ENCODE measurements at places on chromosomes 6 and 20. TPM values are rescaled to one million over a fixed set of nuclear protein-coding genes. Genes with fewer than 3 reads are reported as not detected.

- peak; percentile 20 for DNase-seq
- no peaks in the 10 kb centered on the region for H3K4me1 ChIP-seq
Observed at GRCh38 chr20:29873946-29874345, 1383.5 kb upstream of the DEFB115 start.

The PRR3 gene
- 21.0 TPM for total RNA-seq

DNA sequence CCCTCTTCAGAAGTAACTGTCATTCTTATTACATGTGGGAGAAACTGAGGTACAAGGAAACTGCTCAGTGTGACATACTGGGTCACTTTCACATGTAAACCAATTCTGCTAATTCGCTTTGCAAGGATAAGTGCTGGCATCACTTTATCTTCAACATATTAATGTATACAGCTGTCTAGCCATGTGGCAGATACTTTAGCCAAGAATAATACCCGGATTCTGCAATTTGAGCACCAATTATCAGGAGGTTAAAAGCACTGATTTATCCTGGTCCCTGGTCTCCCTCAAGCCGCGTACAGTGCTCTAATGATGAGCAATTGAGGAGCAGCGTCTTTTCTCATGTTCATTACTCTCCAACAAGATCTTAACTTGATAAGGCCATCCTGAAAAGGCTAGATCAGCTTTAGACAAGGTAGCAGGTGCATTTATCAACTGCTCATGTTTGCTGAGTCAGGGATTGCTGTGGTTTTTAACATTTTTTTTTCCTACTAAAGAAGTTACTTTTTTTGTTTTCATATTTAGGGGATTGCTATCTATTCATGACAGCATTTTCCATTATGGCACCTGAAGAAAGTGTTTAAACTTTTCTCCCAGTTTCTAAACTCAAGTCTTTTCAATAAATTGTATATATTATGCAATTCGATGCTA lies 1066.3 kb upstream of the MAP3K7 start:
- DNase-seq = no peak
- H3K4me1 ChIP-seq = no peaks in the 10 kb centered on the region
- no peaks in the 10 kb centered on the region for H3K27me3 ChIP-seq
- H3K27ac ChIP-seq = no peak overlapping the region
- no peaks in the 10 kb centered on the region for H3K36me3 ChIP-seq

DNA sequence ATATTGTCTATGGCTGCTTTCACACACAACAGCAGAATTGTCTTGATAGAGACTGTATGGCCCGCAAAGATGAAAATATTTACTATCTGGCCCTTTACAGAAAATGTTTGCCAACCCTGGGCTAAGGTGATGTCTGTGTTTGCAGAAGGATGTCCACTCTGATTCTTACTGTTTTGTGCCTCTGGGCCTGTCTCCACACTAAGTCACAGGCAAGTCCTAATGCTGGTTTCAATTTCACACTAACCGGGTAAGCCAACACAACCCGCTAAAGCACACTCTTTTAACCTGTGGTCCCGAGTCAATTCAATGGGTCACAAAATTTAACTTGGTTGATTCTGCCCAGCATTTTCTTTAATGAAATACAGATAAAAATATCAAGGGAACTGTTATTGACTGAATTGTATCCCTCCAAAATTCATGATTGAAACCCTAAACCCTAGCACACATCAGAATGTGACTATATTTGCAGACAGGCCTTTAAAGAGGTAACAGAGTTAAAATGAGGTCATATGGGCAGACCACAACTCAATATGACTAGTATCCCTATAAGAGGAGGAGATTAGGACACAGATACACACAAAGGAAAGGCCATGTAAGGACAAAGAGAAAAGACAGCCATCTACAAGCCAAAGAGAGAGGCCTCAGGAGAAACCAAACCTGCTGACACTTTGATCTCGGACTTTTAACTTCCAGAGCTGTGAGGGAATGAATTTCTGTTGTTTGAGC lies 78.4 kb downstream of the FYN start:
- DNase-seq = no peak
- H3K36me3 ChIP-seq = no peaks in the 10 kb centered on the region
- no peak overlapping the region for H3K27ac ChIP-seq
- no peaks in the 10 kb centered on the region for H3K27me3 ChIP-seq
- H3K4me1 ChIP-seq = no peaks in the 10 kb centered on the region
